ENCODE measurements at places on chromosomes 3 and 15.
A peak's percentile ranks its signal among the peaks of the same experiment; 100 is the strongest.

DNA sequence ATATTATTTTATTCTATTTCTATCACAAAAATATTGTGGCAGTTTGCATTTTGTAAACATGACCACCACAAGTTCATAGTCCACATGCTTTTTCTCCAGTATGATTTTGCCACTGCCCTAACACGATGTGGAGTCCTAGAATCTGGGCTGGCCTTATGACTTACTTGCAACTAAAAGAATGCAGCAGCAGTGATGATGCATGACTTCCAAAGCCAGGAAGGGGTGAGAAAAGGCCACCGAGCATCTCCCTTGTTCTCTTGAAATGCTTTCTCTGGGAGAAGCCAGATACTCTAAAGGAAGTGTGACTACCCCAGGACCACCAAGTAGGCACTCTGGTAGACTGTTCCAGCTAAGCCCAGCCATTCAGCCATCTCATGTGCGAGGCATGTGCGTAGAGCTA, 191.6 kb upstream of the MRPL3 start:
- DNase-seq, result no peak

GRCh38 chr3:146033950-146034349, 127.0 kb downstream of the PLOD2 start:
- DNase-seq, result no peak

GRCh38 chr3:151008699-151009098, 36.2 kb upstream of the CLRN1 start:
- DNase-seq, result no peak

- no peak for DNase-seq
Observed at GRCh38 chr15:82165948-82166376, 96.6 kb downstream of the EFL1 start.

DNA sequence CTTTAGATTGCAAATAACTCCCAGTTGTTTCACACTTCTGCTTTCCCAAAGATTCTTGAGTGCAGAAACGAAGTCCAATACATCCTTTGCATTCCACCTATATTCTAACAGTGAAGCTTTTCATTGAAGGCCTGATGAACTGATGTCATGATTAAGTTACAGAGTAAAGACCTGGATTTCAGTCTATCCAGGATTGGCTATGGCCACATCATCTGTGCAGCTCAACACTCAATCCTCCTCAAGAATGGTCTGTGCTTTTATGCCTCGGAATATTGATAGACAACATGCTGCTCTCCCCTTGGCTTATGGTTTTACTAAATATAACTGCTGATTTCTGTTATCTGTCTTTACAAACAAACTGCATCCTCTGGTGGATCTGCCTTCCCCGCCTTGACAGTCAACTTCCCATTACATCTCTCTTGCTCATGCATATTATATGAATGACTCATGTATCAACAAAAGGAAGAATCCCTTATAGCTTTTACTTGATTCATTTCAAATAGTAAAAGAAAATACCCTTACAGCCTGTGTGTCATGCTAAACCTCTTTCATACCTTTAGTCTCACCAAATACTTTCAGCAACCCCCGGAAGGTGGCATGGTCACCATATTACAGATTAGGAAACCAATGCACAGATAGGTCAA, 59.5 kb downstream of the SCN11A start:
- DNase-seq, result no peak

DNA sequence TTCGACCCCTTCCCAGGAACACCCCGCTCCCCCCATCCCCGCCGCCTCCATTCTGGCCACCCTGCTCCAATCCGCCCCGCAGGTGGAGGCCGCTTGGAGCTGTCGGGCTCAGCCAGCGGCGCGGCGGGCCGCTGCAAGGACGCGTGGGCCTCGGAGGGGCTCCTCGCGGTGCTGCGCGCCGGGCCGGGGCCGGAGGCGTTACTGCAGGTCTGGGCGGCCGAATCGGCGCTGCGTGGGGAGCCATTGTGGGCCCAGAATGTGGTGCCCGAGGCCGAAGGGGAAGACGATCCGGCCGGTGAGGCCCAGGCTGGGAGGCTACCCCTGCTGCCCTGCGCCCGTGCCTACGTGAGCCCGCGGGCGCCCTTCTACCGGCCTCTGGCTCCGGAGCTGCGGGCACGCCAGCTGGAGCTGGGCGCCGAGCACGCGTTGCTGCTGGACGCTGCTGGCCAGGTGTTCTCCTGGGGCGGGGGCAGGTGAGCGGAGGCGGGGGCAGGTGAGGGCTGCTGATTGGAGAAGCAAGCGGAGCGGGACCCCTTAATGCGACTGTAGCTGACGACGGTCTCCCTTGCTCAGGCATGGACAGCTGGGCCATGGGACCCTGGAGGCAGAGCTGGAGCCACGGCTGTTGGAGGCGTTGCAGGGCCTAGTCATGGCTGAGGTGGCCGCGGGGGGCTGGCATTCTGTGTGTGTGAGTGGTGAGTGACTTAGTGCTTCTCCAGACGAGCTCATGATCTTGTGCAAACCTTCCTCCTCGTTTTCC, 2.5 kb downstream of the RCCD1 start:
- DNase-seq, result no peak

- DNase-seq, result no peak
Observed at GRCh38 chr3:87272718-87273341, 3.6 kb downstream of the POU1F1 start.

GRCh38 chr3:13167829-13168228, 94.6 kb upstream of the IQSEC1 start:
- DNase-seq, result no peak

DNA sequence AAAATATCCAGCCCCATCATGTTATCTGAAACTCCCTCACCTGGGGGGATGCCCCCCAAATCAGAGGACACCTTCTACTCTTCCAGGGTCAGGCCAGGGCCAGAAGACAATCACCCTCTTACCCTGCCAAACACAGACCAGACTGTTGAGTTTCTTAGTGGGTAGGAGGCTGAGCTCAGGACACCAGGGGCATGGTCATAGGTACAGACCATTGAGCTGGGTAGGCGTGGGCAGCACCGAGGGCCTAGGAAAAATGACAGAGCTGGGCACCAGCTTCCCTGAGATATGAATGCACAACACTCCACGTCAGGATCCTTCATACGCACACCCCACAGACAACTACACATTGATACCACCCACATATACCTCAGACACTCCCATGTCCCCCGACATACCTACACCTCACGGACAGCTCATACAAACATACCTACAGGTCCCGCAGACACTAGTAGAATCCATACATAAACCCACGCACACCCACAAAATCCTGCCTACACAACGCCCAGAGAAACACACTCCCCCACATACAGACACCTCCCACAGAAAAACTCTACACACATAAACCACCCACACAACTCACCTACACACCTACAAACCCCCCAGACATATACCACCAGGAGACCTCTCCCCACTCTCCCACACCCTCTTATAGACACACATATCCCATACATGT, 11.8 kb downstream of the AP3B2 start:
- no peak for DNase-seq

DNA sequence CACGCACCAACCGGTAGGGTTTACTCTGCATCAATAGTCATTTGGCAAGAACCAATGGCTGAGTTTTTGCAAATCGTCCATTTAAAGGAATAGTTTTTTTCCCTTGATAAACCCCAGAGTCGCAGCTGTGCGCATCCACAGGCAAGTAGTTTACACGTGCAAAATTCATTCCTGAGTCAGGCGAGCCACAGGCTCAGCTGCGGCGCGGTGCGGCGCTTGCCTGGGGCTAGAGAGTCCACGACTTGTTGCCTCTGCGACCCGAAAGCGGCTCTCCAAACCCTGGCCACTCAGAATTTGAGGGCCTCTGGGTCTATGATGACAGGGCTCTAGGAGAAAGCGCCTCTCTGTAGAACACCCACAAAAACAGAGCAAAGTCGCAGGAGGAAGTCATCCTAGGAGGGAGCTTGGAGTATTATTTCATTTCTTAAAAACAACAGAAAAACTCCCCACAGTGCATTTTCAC, 36.7 kb downstream of the ZIC4 start:
- DNase-seq, result no peak

DNA sequence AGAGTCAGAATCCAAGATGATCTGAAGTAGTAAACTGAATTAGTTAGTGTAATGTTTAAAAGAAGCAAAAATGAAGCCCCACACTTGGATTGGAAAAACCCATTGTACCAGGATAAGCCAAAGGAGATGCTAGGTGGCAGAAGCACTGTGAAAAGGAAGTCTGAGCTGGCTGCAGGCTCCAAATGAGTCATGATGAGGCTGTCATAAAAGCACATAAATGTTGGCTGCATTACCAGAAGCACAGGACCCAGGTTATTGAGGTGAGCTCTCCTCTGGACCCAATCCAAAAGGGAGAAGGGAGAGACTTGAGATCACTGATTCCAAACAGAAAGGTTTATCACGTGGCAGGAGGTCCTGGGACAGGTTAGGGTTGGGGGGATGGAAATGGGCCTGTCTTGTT, 3.2 kb upstream of the ACAN start:
- no peak for DNase-seq

- DNase-seq, result peak; percentile 69
Observed at GRCh38 chr3:9934235-9934621, 594 bp downstream of the CRELD1 start.

DNA sequence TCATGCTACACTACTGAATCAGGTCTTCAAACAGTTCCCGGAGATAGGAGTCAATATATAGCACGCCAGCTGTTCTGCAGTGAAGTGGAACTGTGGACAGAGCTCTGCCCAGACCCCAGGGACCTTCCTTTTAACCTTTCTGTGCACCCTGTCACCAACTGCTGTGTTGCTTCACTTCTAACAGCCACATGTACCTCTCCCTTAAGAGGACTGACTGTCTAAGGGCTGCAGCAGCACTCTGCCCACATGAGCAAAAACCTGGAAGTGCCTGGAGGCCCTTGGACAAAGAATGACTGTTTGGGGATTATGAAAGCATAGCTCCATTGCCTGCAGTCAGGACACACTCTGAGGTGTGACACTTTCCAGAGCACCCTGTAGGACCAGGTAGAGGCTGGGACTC, 88.3 kb upstream of the CTNNB1 start:
- no peak for DNase-seq

- no peak for DNase-seq
Observed at GRCh38 chr3:127277561-127277960, 10.3 kb downstream of the PRR20G start.

GRCh38 chr3:23329471-23330105, 126.5 kb downstream of the UBE2E2 start:
- no peak for DNase-seq

GRCh38 chr3:52231502-52232278, 6.2 kb upstream of the TLR9 start:
- peak; percentile 91 for DNase-seq

Measured in erythroblast (primary cell).